ENCODE measurements at places on chromosomes 1 and 21. TPM values are rescaled to one million over a fixed set of nuclear protein-coding genes. Genes with fewer than 3 reads are reported as not detected.

DNA sequence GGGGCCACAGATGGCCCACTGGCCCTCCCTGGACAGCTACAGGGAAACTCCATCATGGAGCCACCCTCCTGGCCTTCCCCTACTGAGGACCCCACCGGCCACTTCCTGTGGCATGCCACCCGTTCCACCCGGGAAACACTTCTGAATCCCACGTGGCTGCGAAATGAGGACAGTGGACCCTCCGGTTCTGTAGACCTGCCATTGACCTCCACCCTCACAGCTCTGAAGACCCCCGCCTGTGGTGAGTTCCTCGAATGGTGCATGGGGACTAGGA is 40.3 kb downstream of the UMODL1 start:
- no peak for DNase-seq

Gene SLC6A9
- 38.3 TPM for total RNA-seq

- DNase-seq = no peak
Measured at GRCh38 chr1:74195339-74195738, 2.6 kb downstream of the LRRIQ3 start.

- no peak for DNase-seq
Measured at GRCh38 chr1:46461017-46461808, 28.4 kb upstream of the DMBX1 start.

- DNase-seq = no peak
Measured at GRCh38 chr1:94379615-94380014, 38.6 kb upstream of the ABCD3 start.

DNA sequence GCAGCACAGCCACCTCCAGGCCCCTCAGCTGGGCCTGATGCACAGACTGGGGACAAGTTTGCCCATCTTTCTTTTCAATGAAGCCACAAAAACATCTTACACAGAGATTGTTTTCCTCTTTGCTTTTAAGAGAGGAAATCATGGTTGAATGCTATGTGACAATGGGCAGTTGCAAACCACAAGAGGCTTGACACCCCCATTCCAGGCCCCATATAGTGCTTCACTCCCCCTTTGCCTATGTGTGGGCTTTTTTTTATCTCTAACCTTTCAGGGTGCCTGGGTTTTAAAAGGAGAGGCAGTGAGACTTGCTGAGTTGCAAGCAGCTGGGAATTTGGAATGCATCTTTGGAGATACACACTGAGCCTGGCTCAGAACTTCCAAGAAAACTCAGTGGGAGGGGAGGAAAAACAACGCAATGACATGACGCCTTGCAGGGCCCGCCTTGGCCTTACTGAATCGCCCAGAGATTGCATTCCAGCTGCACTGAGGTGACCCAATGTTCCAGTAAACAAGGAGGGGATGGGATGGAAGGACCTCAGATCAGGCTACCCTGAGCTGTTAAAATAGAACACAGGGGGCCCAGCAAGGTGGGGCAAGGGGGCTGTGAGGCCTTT is 145.2 kb upstream of the ZNF648 start:
- DNase-seq = peak; percentile 62

- DNase-seq = no peak
Measured at GRCh38 chr1:41291195-41291594, 49.1 kb upstream of the SCMH1 start.

Gene PRR9
- not detected for total RNA-seq

Gene PTPRU
- 100 TPM for total RNA-seq

GRCh38 chr1:41590331-41590730 is 105.8 kb upstream of the EDN2 start:
- DNase-seq = no peak

- no peak for DNase-seq
Measured at GRCh38 chr1:228156515-228156881, 6.8 kb downstream of the GJC2 start.

DNA sequence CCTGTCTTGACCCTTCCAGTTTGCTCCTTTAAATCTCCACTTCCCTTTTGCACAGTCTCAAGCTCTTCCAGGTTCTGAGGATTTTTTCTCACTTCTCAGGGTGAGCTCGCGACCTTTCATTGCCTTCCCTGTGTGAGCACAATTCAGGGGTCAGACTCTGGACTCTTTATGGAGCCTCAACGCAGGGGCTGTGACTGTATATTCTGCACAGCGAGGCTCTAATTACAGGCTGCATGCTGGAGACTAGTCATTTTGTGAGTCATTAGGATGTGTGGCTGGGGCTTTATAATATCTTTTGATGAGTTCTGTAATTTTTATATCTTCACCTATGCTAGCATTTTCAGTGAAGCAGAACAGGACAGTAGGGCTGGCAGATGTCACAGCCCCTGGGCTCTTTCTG is 270.7 kb downstream of the KAZN start:
- no peak for DNase-seq

GRCh38 chr21:33398361-33398760 is 4.9 kb upstream of the IFNGR2 start:
- DNase-seq = no peak

Gene FOXD2
- total RNA-seq = 0.34 TPM

DNA sequence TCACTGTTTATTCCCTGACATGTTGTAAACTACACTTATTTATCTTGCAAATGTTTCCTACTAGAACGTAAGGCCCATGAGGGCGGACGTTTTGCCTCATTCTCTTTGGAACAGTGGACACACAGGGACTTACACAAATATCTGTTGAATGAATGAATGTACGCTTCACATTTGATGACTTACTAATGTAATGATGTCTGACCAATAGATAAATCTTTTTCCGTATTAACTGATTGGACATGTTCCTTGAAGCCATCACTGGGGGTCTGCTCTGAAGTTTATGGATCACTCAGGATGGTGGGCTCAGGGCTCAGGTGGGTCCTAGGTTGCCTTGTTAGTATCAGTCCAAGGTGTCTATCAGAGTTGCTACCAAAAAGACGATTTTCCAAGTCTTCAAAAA is 763.2 kb upstream of the TPTE start:
- no peak for DNase-seq

Gene C1orf115
- total RNA-seq = 13.1 TPM

Gene S100A7
- total RNA-seq = not detected

- DNase-seq = no peak
Measured at GRCh38 chr1:85654066-85654782, 54.0 kb downstream of the ZNHIT6 start.

GRCh38 chr21:26850116-26850643 is 5.0 kb upstream of the ADAMTS1 start:
- DNase-seq = no peak

DNA sequence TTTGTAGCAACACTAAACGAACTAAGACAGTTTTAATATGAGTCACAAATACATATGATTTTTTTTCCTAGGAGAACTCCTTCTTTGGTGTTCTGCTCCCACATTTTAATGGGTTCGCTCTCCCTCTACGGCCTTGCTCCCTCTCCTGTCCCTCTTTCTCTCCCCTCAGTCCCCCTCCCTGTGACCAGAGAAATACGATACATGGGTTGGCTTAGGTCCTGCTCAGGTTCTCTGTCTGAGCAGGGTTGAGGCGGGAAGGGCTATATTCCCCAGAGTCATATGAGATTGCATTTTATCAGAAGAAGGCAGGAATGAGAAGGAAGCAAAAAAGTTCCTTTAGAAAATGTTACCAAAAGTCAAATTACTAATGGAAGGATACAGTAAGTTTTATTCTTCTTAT is 44.6 kb downstream of the UBE2U start:
- DNase-seq = no peak

DNA sequence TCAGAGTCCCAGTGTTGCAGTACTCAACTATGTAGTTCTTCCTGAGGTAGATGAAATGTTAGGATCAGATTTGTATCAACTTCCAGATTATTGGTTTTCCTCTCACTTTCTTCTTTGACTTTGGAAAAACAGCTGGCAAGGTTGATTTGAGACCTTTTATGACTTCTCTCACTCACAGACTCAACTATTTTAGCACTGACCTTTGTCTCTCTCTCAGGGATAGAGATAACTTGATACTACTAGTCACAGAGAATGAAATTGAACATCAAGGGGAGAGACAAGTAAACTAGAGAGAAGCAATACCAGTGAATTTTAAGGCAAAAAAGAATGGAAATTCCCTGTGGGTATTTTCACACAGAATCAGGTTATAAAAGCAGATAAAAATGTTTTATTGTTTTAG is 159.7 kb upstream of the B3GALT2 start:
- no peak for DNase-seq

Gene PROK1
- 9.3 TPM for total RNA-seq

- DNase-seq = no peak
Measured at GRCh38 chr1:234607109-234608024, 2.6 kb downstream of the IRF2BP2 start.

DNA sequence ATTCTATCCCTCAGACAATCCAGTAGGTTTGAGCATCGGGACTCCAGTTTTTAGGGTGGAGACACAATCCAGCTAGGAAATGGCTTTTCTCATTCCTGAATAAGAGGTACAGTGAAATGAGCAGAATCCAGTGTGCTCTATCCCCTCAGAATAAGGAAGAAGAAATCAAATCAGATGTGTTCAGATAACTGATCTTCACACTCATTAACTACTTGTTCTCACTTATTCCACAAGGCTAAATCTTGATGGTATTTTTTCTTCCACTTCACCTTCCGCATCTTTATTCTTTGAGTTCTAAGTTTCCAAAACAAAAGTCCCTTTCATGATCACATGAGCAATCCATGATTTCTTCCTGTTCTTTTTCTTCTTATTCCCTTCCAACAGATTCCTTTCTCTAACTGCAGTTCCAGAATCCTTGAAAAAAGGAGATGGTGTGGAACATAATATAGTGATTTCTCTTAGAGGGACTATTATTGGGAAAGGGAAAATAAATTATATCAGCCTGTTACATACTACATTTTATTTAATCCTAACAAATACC is 1.7 kb downstream of the SYT11 start:
- DNase-seq = no peak

- no peak for DNase-seq
Measured at GRCh38 chr1:173414539-173415226, 62.5 kb upstream of the PRDX6 start.

Gene RAB25
- total RNA-seq = 182 TPM
